ENCODE measurements at places on chromosomes 6 and 20. TPM values are rescaled to one million over a fixed set of nuclear protein-coding genes. Genes with fewer than 3 reads are reported as not detected.
A peak's percentile ranks its signal among the peaks of the same experiment; 100 is the strongest.

Gene CALHM5
- total RNA-seq = 2.9 TPM

Gene PHACTR1
- total RNA-seq = 4.2 TPM

Gene SGK2
- total RNA-seq = 1.3 TPM

Gene PSORS1C2
- total RNA-seq = not detected

Gene TEAD3
- total RNA-seq = 123 TPM

Gene PACSIN1
- 2.0 TPM for total RNA-seq

DNA sequence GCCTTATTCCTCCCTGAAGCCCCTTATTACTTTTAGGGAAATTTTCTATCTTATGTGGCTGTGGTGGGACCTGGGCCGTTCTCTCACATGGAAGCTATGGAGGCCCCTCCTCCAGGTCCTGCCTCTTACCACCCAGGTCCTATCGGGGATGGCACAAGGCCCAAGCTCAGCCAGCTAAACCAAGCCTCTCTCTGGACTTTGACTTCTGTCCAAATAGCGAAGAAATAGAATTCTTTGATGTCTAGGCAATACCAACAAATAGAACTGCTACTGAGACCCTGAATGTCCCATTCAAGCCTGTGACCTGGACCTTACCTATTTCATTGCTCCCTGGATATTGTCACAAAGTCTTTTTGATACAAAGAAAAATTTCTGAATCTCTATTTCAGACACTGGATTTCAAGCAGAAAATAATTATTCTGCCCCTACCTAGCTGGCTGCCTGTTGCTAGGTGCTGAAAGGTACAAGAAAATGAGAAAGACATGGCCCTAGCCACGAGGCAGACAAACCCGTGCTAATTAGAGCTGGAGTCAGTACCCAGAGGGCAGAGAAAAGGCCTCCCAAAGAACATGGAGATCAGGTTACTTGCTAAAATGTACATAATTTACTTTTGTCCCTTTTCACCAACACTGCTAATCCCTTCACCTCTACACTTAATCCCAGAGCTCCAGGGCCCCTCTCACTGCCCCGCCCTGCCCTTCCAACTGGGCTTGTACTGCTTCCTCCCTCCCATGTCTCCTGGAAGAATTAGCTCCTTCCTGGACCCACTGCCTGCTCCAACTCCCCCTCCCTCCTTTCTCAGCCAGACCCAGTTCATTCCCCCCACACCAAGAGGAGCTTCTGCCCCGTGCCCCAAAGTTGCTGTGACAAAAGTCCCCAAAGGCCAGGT is 15.5 kb upstream of the NNAT start:
- no peak overlapping the region for H3K4me3 ChIP-seq
- no peak overlapping the region for H3K27ac ChIP-seq
- no peaks in the 10 kb centered on the region for H3K27me3 ChIP-seq
- H3K4me1 ChIP-seq = peaks cover 23% of the 10 kb centered on the region
- no peak for DNase-seq

GRCh38 chr6:110563711-110564110 is 87.3 kb upstream of the SLC22A16 start:
- no peaks in the 10 kb centered on the region for H3K4me1 ChIP-seq
- no peaks in the 10 kb centered on the region for H3K36me3 ChIP-seq
- no peak overlapping the region for H3K27ac ChIP-seq
- no peak for DNase-seq
- H3K4me3 ChIP-seq = no peak overlapping the region

DNA sequence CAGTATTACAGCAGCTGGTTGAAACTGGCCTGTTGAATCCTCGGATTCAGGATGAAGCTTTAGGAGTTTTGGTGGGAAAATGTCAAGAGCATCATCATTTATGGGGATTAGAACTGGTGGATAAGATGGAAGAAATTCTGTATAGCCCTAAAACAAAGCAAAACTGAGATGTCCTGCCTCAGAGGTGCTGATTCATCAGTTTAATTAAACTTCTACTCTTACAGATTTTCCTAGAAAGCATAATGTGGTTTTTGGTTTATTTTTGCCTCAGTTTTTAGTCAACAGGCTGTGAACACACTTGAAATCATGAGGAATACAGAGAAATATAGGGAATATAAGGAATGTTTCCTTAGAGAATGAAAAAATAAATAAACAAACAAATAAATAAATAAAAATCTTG is 228.7 kb upstream of the POU3F2 start:
- H3K27me3 ChIP-seq = no peaks in the 10 kb centered on the region
- no peak for DNase-seq
- H3K4me3 ChIP-seq = no peak overlapping the region
- H3K36me3 ChIP-seq = no peaks in the 10 kb centered on the region
- H3K27ac ChIP-seq = no peak overlapping the region

- H3K36me3 ChIP-seq = no peaks in the 10 kb centered on the region
- H3K4me3 ChIP-seq = no peak overlapping the region
- DNase-seq = no peak
- no peaks in the 10 kb centered on the region for H3K27me3 ChIP-seq
- no peak overlapping the region for H3K27ac ChIP-seq
Observed at GRCh38 chr20:757506-757905, 10.8 kb downstream of the SLC52A3 start.

DNA sequence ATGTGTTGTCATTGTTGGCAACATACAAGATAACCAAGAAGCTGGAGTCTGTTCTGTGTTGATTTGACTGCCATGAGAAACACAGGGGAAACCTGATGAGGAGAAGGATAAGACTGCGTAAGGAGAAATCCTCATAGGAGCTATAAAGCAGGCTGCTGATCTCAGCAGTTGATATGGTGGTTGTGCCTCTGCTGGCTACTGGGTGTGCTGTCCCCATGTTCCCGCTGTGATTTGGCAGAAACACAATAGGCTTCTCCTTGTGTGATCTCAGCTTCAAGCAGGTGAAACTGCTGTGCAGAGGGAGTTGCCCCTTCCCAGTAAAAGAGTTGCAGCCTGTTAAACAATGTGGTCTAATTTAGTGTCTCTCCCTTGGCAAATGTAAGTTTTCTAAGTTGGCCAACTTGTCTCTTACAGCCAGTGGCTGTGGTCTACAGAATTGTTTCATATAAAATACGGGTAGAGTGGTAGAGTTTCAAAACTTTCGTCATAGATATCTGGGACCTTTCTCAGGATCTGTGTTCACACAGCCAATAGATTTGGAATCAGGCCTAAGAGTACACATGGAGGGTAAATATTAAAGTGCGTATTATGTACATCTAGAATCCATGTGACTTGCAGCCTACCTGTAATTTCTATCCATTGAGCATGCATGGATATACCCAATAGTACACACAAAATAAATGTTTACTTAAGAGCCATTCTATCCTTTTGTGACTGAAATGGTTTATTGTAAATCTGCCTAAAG is 78.4 kb downstream of the RNF144B start:
- H3K4me3 ChIP-seq = no peak overlapping the region
- H3K27me3 ChIP-seq = no peaks in the 10 kb centered on the region
- no peak for DNase-seq
- peaks cover 48% of the 10 kb centered on the region for H3K36me3 ChIP-seq
- H3K27ac ChIP-seq = no peak overlapping the region

DNA sequence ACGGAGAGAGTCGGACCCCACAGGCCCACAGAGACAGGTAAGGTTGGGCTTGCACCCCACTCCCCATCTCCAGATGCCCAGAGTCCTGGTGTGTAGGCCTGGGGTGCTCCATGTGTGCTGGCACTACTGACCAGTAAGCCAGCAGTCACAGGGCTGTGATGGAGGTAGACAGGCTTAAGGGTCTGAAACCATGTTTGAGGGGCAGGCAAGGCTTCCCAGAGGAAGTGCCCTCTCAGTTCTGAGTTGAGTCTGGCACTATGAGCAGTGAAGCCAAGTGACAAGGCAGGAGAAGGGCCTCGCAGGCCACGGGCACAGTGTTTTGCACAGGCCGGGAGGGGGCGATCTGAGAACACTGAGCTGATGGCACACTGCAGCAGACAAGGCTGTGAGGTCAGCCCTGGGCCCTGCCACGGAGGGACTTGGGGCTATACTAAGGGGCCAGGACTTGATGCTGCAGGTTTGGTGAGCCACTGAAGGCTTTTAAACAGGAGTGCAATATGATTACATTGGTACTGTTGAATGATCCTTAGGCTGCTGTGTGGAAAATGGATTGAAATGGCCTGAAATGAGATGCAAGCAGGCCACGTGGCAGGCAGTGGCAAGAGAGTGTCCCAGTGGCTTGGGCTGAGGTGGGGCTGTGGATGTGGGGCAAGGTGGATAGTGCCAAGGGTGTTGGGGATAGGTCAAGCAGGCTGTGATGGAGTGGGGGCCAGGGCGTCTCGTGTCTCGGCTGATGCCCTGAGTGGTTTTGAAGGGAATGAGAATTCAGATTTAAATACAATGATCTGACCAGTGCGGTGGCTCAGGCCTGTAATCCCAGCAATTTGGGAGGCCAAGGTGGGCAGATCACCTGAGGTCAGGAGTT is 20.3 kb downstream of the TTBK1 start:
- no peak overlapping the region for H3K27ac ChIP-seq
- peaks cover 14% of the 10 kb centered on the region for H3K4me1 ChIP-seq
- no peak for DNase-seq
- H3K27me3 ChIP-seq = no peaks in the 10 kb centered on the region
- no peaks in the 10 kb centered on the region for H3K36me3 ChIP-seq

GRCh38 chr6:51153109-51153508 is 334.4 kb downstream of the TFAP2B start:
- H3K4me3 ChIP-seq = no peak overlapping the region
- H3K27ac ChIP-seq = no peak overlapping the region
- H3K27me3 ChIP-seq = no peaks in the 10 kb centered on the region
- H3K36me3 ChIP-seq = no peaks in the 10 kb centered on the region
- DNase-seq = no peak

GRCh38 chr6:52098721-52099120 is 11.3 kb upstream of the PKHD1 start:
- H3K4me3 ChIP-seq = no peak overlapping the region
- no peaks in the 10 kb centered on the region for H3K4me1 ChIP-seq
- no peaks in the 10 kb centered on the region for H3K27me3 ChIP-seq
- no peaks in the 10 kb centered on the region for H3K36me3 ChIP-seq
- no peak for DNase-seq

GRCh38 chr6:67606906-67607828 is 1027.9 kb upstream of the ADGRB3 start:
- H3K4me1 ChIP-seq = no peaks in the 10 kb centered on the region

DNA sequence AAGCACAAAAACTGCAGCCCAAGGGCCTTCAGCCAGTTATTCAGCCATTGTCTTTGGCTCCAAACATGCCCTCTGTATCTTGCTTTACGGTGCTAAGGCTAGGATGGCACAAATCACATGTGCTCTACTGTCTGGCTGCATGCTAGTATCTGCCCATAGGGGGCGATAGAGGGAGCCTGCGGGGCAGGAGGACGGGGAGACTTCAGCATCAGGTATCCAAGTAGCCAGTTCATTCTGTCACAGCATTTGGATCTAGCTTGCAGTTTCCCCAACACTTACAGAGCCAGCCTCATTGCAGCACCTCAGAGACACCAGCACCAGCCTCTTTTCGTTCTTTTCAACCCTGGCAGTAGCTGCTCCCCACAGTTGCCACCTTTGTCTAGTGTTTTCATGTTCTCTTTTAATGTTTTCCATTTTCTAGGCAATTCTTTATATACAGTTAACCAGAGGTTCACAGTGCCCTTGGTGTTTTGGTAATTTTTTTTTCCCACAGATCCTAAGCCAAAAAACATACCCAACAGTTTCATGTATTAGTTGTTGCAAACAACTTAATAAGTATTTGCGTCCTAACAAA is 705.9 kb downstream of the PTPRT start:
- no peaks in the 10 kb centered on the region for H3K27me3 ChIP-seq
- no peak for DNase-seq
- peaks cover 5% of the 10 kb centered on the region for H3K4me1 ChIP-seq
- H3K27ac ChIP-seq = no peak overlapping the region
- no peaks in the 10 kb centered on the region for H3K36me3 ChIP-seq

GRCh38 chr6:70130865-70131264 is 172.0 kb downstream of the COL9A1 start:
- no peaks in the 10 kb centered on the region for H3K36me3 ChIP-seq
- no peaks in the 10 kb centered on the region for H3K4me1 ChIP-seq
- H3K27ac ChIP-seq = no peak overlapping the region
- H3K27me3 ChIP-seq = no peaks in the 10 kb centered on the region

- no peak overlapping the region for H3K27ac ChIP-seq
- DNase-seq = no peak
- no peaks in the 10 kb centered on the region for H3K27me3 ChIP-seq
- no peaks in the 10 kb centered on the region for H3K4me1 ChIP-seq
Observed at GRCh38 chr6:147983581-147984366, 358.9 kb upstream of the SASH1 start.

DNA sequence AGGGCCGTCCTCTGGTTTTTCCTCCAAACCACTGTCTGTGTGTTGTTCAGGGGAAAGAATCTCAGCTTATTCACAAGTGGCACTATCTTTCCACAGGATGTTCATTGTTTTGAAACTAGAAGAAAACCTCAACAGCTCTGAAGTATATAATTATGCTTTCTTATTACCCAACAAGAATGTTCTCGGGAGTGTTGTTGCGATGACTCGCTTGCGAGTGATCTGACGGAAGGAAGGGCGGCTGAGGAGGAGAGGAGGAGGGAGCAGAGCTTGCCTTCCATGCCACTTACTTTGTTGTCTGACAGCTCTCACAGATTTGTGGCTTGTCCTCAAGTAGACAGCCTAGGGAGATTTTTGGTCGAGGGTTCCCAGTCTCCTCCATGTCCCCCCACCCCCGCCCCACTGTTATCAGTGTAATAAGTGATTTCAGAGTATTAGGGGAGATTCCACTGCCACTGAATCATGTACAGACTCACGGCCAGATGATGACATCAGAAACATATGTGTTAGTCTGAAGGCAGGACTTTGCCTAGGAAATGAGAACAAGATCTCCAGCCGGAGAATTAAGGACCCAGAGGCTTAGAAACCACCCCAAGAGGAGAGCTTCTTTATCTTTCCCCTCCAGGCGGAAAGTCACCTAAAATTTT is 80.7 kb upstream of the CCN6 start:
- DNase-seq = peak; percentile 92
- H3K36me3 ChIP-seq = no peaks in the 10 kb centered on the region

DNA sequence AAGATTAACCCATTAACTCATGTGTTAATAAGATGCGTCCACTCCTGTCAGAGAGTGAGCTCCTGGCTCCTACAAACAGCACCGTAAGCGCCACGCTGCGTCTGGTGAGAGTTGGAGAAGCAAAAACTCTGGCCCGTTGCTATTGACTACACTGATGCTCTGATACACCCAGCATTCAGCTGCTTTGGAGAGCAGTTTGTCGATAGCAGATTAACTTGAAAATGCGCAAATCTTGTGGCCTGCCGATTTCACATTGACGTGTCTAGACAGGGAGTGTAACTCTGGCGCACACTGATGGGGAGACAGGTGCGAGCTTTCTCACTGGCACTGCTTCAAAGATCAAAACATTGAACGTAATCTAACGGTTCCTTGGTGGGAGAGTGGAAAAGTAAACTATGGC is 151.7 kb upstream of the RPS6KA2 start:
- H3K4me3 ChIP-seq = no peak overlapping the region
- H3K4me1 ChIP-seq = no peaks in the 10 kb centered on the region
- DNase-seq = no peak
- H3K27ac ChIP-seq = no peak overlapping the region
- H3K27me3 ChIP-seq = no peaks in the 10 kb centered on the region

GRCh38 chr6:107488875-107489635 is 862 bp upstream of the SOBP start:
- H3K27ac ChIP-seq = peak overlapping the region; percentile 87
- H3K36me3 ChIP-seq = no peaks in the 10 kb centered on the region
- DNase-seq = no peak
- peak overlapping the region; percentile 81 for H3K4me3 ChIP-seq
- peaks cover 50% of the 10 kb centered on the region for H3K4me1 ChIP-seq
- no peaks in the 10 kb centered on the region for H3K27me3 ChIP-seq

GRCh38 chr6:17417817-17418216 is 24.4 kb downstream of the CAP2 start:
- no peaks in the 10 kb centered on the region for H3K27me3 ChIP-seq
- peaks cover 53% of the 10 kb centered on the region for H3K4me1 ChIP-seq
- no peaks in the 10 kb centered on the region for H3K36me3 ChIP-seq
- H3K4me3 ChIP-seq = peak overlapping the region; percentile 29
- H3K27ac ChIP-seq = peak overlapping the region; percentile 66
- DNase-seq = no peak

Data from esophagus muscularis mucosa (tissue), 4 donors.